Cardiac muscle cell (in vitro differentiated cells and primary cell): ENCODE measurements at places on chromosomes 6 and 20. TPM values are rescaled to one million over a fixed set of nuclear protein-coding genes. Genes with fewer than 3 reads are reported as not detected.

GRCh38 chr6:170314983-170315382 lies 8.4 kb downstream of the FAM120B start:
- DNase-seq = no peak

DNA sequence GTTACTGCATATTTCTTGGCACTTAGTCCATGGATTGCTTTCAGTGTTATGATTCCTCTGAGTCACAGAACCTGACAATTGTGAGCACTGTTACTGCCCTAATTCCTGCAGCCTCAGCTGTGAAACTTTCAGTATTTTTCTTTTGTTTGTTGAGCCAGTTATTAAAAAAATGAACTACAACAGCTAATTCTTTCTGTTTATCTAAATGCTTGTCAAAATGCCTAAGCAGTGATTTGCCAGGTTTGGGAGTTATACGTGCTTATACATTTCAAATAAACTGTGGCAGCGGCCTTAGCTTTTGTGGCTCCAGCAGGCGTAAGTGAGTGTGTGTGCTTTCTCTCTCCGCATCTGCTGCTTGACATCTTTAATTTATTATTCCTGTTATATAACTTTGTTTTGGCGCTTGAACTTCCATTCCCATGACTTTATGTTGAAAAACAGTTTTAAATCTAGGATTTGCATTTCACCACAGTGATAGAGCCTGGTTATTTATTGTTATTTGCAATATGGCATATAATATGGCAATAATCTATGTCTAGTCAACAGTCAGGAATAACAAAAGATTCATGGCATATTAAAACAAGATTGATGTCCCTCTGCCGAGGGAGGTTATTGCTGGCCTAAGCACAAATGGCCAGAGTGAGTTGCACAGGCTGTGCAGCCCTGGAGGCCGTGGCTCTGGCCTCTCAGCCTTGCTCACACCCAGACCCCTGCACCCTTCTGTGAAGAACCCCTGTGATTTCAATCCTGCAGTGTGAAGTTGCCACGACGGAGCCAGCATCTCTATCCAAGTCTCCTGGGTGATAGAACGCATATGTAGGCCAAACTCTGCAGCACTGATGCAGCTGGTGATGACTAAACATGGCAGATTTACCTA lies 303.4 kb downstream of the THBS2 start:
- peak; percentile 21 for DNase-seq

DNA sequence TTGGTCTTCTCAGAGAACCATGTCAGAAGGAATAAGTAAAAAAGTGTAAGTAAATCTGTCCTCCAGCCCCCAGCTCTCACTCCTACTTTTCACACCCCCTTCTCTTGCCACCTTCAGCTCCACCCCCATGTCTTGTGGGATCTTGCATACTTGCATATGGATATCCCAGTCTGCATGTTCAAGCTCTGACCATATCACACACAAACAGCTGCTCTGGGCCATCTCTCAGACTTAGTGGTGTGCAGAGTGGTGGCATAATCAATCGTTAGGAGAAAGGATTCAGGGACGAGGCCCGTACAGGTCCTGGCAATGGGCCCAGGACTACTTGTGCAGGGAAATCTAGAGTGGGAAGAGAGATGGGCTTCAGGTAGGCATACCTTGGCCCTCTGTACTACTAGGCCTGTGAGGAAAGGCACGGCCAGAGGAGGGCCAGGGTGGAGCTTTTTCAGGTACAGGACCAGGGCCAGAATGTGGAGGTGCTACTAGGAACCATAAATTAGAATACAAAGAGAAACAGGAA lies 112.0 kb upstream of the SGK1 start:
- no peak for DNase-seq

GRCh38 chr6:63444768-63445167 lies 125.0 kb upstream of the LGSN start:
- no peak for DNase-seq

- no peak for DNase-seq
Measured at GRCh38 chr6:114588726-114589125, 245.9 kb upstream of the HS3ST5 start.

DNA sequence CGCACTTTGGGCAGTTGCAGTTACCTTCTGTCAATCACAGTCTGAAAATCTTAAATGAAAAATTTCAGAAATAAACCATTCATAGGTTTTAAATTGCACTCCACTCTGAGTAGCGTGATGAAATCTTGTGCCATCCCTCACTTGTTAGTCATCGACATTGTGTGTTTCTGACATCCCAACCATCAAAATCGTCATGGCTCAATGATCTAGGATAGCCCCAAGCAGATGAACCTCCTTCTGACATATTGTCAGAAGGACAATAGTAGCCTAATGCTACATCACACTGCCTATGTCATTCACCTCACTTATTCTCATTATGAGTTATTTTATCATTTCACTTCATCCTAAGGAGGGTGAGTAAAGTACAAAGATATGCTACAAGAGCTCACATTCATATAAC lies 284.8 kb downstream of the PTPRK start:
- DNase-seq = no peak

DNA sequence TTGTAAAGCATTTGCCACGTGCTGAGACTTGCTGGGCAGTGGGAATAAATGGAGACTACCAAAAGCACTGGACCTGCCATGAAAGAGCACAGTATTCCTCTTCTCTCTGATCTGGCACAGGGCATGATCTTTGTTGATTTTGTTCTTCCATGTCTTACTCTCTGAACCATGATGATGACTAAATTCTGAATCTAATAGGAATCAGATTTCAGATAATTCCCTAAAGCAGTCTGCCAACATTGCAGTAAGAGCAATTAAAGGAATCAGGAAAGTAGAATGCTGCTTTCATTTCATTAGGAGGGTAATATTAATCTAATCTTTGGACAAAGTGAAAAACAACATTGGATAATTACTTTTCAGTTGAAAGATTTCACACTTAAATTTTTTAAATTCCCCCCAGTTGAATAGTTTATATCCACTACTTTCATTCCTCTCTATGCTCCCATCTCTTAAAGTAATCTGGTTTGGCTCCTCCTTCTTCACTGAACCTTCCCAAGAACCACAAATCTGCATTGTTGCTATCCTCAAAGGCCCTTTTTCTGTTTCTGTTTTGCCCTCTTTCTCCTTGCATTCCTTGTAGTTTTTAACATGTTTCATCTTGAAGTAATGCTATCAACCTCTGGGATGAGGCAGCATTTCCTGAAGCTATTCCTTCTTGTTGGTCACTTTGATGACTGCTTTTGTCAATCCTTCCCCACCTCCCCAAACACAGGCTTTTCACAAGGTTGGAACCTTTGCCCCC lies 243.2 kb upstream of the TENT5A start:
- peak; percentile 30 for DNase-seq

DNA sequence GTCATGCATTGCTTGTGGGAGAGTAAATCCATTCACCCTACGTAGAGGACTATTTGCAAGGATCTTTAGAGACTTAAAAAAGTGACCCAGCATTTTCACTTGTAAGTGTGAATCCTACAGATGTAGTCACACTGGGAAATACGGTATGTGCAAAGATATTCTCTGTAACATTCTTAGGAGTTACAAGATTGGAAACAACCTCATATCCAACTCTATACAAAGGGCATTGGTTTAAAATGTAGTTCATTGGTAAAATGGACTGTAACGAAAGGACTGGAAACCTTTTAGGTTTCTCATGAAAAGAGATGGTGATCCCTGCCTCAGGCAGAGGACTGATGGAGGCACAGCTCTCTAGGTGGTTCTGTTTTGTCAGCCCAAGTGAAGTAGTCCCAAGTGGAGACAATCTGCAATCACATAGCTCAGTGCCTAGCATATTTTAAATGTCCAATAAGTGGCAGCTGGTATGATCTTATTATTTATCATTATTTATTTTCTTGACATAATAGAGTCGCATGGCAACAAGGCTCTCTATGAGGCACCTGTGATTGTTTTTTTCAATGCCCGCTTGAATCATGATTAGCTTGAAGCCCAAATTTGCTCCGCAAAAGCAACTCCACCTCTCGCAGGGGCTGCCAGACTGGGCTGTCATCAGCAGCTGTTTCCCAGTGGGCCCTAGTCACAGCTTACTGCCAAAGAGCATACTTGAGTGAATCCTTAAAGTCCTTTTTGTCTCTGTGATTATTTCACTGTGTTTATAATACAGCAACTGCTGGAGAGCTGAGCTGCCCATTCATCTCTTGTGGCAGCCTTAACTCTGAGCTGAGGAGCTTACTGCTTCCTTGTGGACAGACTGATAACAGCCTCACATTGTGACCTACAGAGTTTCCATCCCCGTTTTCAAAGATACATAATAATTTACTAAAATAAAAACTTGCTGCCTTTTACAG lies 19.8 kb upstream of the ENPP1 start:
- peak; percentile 5 for DNase-seq

GRCh38 chr6:87183687-87184086 lies 28.3 kb downstream of the ZNF292 start:
- DNase-seq = no peak

- DNase-seq = no peak
Measured at GRCh38 chr6:46287681-46288080, 116.9 kb upstream of the ENPP5 start.

GRCh38 chr20:62477669-62478455 lies 2.1 kb upstream of the GATA5 start:
- peak; percentile 63 for DNase-seq

DNA sequence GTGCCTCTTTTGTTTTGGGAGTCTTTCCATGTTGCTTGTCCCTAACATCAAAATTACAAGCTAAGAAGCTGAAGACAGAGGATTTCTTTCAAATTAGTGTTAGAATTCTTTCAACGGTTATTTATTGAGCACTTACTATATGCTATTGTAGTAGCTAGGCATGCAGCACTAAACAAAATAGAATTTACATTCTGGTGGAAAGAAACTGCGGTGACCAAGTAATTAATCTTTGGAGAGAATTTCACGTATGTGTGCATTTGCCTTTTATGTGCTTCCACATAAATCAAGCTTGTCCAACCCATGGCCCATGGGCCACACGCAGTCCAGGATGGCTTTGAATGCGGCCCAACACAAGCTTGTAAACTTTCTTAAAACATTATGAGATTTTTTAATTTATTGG lies 33.0 kb upstream of the DUSP22 start:
- DNase-seq = no peak

DNA sequence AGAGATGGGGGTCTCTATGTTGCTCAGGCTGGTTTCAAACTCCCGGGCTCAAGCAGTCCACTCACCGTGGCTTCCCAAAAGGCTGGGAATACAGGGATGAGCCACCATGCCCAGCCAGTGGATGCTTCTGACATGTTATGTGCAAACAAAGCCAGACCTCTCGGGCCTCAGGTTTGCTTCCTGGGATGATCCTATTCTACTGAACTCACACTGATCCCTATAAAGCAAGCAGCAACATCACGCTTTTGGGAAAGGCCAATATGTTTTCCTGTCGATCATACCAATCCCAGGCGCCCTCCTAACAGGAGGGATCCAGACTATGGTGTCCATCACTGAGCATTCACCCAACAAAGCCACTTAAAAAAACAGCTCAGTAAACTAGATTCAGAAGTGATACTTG lies 60.2 kb downstream of the CSE1L start:
- no peak for DNase-seq

DNA sequence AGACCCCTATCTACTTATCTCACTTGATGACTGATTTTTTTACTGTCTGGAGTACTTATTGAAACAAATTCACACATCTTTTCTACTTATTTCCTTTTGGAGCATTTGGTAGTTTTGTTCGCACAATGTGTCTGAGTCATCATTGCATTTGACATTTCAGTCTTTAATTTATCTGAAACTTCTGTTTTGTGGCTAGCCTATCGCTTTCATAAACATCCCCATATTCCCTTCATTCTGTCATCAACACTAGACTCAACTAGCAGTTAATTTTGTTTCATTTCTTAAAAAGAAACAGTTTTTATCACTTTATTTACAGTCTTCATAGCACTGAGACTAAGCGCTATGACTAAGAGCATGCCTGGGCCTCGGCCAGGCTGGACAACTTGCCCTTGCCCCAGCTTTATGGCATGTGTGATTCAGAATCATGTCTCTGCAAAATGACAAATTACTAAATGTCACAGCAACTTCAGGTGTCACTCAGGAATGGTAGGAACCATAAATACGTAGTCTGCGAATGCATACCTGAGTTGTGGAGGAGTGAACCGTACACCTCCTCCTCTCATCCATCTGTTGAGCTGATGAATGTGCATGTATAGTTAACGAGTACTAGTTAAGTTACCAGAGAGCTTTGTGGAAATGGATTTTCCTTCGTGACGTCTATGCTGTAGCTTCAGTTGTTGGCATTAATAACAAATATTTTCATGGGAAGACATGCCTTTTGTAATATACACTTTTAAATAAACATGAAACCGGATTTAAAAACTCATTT lies 16.2 kb downstream of the L3MBTL3 start:
- DNase-seq = peak; percentile 79

GRCh38 chr20:44720621-44720996 lies 5.4 kb downstream of the CCN5 start:
- DNase-seq = peak; percentile 74

DNA sequence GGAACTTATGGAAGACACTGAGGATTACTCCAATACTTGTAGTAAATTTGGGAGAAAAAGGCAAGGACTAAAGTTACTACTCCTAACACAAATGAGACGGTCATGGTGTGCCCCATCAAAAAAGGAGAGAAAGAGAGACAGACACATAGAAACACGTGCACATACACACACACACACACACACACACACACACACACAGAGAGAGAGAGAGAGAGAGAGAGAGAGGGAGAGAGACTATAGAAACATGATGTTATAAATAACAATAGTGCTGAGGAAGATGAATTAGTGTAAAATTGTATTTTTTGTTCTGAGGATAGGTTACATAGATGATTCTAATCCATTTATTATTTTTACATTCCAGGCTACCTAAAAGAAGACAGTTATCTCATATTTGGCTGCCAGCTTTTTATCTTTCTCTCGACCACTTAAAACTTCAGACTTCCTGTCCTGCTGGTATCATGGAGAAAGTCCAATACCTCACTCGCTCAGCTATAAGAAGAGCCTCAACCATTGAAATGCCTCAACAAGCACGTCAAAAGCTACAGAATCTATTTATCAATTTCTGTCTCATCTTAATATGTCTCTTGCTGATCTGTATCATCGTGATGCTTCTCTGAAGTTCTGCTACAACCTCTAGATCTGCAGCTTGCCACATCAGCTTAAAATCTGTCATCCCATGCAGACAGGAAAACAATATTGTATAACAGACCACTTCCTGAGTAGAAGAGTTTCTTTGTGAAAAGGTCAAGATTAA lies 10.5 kb downstream of the PLN start:
- DNase-seq = no peak

DNA sequence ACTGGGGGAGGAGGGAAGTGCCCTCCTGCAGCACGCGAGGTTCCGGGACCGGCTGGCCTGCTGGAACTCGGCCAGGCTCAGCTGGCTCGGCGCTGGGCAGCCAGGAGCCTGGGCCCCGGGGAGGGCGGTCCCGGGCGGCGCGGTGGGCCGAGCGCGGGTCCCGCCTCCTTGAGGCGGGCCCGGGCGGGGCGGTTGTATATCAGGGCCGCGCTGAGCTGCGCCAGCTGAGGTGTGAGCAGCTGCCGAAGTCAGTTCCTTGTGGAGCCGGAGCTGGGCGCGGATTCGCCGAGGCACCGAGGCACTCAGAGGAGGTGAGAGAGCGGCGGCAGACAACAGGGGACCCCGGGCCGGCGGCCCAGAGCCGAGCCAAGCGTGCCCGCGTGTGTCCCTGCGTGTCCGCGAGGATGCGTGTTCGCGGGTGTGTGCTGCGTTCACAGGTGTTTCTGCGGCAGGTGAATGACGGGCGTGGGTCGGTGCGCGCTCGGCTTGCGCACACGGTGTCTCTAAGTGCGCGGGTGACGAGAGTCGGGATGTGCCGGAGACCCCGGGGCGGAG lies at the start of gene CDKN1A:
Gene CDKN1A (plus strand): TSS at position 227 of the 555 bp plus-strand sequence. CDS start 5,388 bp downstream, outside the sequence.
- DNase-seq = peak; percentile 95

Gene CTAGE9
- not detected in 2 replicates for total RNA-seq

Gene PROKR2
- not detected in 2 replicates for total RNA-seq

Gene ARMC12
- total RNA-seq = 0.56 and 4.1 TPM in 2 replicates

Gene WFDC2
- total RNA-seq = 0.95 and 3.0 TPM in 2 replicates

Gene LTB
- total RNA-seq = 0.70 TPM in 1 of 2 replicates, not detected in the other

Gene TNFRSF6B
- total RNA-seq = 9.5 and 10.3 TPM in 2 replicates
